ENCODE measurements at places on chromosomes 3 and 15.

- DNase-seq = no peak
Observed at GRCh38 chr15:33526532-33526931, 215.8 kb downstream of the RYR3 start.

GRCh38 chr15:101393172-101393571 is 96.3 kb downstream of the PCSK6 start:
- no peak for DNase-seq

DNA sequence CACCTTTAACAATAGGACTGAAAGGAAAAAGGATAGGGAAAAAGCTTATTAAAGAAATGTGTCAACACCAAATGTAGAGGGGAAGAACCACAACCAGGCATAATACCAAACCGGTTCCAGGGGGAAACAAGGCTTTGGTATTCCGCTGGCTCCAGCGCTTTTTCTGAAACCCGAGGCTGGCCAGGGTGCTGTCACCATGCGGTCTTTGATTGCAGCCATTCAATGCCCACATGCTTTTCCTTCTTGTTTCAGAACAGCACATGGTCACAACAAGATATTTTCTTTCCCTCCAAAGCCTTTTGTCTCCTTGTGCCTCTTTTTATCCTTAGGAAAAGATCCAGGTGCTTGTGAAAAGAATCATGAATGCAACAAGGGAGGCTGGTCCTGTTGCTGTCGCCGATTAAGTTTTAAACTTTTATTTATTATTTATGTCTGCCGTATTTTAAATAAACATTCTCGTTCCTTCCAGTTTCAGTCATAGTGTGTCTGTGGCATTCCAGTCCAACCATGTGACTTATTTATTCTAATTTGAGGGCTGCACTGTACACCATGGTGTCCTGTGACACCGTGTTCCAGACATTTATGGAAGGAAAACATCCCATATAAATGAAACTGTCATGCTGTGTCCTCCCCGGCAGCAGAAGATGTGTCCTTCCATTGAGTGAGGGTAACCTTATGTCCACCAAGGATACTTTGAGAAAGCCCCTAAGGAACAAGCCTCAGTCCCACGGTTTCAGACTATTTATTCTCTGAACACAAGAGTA is 41.1 kb downstream of the CCK start:
- no peak for DNase-seq

DNA sequence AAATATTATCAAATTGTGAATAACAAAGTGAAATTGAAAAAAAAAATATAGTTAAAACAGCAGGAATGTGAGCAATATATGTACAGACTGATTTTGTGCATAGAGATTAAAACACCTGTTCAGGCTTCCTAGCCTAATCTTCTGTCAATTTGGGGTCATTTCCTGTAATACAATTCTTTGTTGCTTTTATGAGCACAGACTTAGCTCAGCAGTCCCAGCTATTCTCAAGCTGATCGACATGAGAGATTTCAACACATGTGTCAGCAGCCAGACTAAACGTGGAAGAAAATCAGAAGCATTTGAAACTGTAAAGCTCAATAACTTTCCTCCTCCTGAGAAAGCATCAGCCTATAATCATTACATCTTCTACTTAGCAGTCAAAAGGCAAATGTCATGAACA is 1.6 kb upstream of the FHIT start:
- DNase-seq = no peak

- DNase-seq = peak; percentile 100
Observed at GRCh38 chr15:45456212-45457106, 66.1 kb downstream of the SLC30A4 start.

- peak; percentile 20 for DNase-seq
Observed at GRCh38 chr3:60555686-60556354, 695.4 kb downstream of the FHIT start.

DNA sequence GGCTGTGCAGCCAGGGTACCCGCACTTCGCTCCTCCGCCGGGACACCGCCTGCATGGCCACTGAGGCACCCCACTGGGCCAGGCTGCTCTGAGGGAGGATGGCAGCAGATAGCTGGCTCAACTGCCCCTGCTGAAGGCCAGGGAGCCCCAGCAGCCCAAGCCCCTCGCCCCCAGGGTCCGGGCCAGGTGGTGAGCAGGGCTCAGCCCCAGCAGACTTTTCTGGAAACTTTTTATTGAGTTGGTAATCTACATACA is 11.5 kb downstream of the PLIN1 start:
- DNase-seq = no peak
